ENCODE measurements at places on chromosomes 5 and 9.
A peak's percentile ranks its signal among the peaks of the same experiment; 100 is the strongest.

DNA sequence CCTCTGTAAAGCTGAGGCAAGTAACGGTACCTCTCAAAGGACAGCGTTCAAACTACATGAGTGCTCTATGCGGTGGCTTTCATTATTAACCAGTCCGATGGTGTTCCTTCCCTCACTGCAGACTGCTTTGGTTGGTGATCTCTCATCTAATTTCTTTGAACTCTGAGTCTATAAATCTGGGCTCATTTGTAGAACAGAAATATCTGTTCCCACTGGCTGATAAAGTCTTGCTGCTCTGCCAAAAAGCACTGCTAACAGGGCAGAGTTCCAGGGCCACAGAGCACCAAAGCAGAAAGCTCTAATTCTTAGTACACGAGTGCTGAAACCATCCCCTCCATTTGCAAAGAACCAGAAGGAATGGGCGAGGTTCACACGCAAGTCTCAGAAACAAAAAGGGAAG, 81.9 kb downstream of the MED27 start:
- peak; percentile 39 for DNase-seq

DNA sequence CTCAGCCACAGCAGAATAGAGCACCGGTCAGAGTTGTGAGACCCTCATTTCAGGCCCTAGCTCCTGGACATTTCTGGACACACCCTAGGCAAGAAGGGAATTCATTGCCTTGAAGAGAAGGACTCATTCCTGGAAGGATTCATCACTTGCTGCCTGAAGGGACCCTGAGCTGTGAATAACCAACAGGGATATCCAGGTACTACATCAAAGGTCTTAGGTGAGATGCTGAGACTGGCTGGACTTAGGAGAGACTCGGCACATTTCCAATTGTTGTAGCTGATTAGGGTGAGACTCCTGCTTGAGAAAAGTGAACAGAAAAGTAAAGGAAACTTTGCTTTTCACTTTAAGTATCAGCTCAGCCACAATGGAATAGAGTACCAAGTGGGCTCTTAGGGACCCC, 208.1 kb upstream of the CDKN2B start:
- no peak for DNase-seq

DNA sequence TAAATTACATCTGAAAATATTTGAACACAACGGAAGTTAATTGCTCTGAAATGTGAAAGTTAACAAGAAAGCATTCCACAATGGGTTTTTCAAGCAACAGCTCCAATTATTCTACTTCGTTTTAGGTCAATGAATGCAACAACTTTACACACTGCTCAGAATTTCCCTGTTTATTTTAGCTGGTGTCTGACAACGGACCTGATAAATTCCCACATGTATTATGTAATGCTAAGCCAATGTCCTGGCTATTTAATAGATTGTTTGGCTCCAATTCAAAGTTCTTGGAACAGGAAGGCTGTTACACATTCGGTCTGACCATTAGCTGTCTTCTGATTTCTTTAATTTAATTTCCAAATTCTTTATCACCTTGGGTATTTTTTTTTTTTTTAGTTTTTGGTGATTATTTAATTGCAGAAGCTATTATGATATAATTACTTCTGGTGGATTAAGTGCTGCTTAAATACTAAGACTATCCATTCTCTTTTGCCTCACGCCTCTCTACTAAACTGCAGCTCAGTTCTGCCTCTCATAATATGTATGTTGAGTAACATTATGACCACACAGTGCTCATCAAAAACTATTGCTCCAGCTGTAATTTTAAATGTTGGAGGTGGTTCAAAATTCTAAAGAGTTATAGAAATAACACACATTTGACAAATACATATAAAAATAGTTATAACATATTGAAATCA, 57.9 kb downstream of the MEF2C start:
- peak; percentile 74 for DNase-seq

GRCh38 chr5:130720355-130720754, 444.7 kb downstream of the HINT1 start:
- DNase-seq = peak; percentile 49

DNA sequence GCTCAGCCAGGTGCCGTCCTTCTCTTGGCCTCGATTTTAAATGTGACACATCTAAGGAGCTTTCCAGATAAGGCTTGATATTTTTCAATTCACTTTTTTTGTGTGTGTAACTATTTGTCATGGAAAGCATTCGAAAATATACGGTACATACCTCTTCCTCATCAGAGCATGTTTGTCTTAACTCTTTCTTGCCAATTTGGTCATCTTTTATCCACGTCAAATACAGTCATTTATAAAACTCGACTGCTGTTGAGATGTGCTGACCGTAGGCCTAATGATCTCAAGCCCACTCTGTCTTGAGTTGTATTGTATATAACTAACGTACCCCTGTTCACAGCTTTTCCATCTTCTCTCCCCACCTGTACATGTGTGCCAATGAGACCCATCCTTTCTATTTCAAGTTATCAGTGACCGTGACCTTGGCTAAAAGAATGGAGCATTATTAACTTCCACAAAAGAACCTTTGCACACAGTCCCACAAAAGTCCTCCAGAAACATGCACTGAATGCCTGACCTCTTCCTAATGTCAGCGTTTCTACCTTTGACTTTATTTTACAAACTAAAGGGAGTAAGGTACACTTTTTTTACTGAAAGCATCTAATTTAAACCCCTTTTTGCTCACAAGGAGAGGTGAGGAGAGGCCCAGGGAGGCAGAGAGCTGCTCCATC, 61.6 kb downstream of the IPPK start:
- DNase-seq = peak; percentile 23

- DNase-seq = no peak
Observed at GRCh38 chr9:72718503-72718902, 197.1 kb downstream of the TMC1 start.

GRCh38 chr9:134375430-134376385, 49.5 kb downstream of the RXRA start:
- DNase-seq = peak; percentile 63

- DNase-seq = peak; percentile 81
Observed at GRCh38 chr5:137660349-137660817, 75.5 kb downstream of the KLHL3 start.

GRCh38 chr5:50744776-50745175, 78.3 kb downstream of the PARP8 start:
- DNase-seq = peak; percentile 4

DNA sequence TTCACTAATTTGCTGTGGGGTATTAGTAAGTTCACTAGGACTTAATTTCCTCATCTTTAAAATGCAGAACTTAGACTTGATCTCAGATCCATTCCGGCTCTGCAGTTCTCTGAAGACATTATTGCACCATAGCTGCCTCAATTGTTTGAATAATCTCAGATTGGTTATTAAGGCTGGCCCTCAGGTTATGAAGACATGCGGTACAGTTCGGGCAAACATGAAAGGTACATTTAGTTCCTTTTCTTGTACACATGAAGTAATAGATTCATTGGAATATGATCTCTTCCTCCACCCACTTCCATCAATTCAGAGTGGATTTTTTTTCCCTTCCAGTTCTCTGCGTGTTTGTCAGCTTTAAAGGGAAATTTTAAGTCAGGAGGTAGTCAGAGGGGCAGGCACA, 28.0 kb downstream of the ATP6V0E1 start:
- peak; percentile 38 for DNase-seq

- peak; percentile 72 for DNase-seq
Observed at GRCh38 chr9:36559036-36559695, 13.5 kb upstream of the MELK start.

DNA sequence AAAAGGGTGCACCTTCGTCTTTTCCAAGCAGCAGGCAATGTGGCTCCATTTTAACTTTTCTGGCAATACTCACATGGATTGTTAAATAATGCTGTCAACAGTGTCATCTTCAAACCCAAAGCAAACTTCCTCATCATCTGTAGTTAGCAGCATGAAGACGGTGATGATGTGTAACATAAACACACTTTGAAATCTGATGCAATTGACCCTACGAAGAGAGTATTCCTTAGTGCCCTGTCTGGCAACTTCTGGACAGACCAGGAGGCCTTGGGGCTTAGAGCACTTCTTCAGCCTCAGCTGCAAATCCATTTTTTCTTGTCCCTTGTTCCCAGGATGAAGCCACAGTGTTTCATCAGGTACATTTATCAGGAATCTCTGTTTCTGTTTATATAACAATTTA, 149.1 kb downstream of the GHR start:
- DNase-seq = no peak

DNA sequence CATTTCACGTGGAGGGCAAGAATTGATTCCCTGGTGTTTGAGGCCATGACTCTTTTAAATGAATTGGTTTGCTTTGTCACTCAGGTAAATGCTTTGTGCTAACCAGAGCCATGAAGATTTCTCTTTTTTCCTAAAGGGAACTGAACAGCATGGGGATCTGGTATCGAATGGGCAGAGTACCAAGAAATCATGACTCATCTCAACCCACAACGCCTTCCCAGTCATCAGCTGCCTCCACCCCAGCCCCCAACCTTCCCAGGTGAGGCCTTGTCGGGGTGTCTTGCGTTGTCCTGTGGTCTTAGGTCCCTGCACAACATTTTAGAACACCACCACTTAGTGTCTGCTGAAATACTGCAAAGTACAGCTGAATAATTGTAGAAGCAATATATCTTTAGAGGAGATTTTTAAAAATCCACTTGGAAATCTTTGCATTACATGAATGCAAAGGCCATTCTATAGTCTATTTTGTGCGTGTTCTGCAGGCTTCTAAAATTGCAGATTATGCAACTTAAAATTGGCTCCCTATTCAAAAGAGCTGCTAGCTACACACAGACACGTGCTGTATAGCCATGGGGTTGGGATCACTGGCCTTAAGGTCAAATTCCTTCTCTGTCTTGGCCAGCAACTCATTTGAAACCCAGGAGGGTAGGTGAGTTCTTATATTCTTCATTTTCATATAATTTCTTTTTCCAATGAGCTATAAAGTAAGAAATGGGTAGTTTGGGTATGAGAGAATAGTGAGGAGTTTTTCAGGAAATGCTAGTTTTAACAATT, 69.0 kb downstream of the MVB12B start:
- peak; percentile 81 for DNase-seq

- no peak for DNase-seq
Observed at GRCh38 chr5:153096381-153096780, 394.1 kb upstream of the GRIA1 start.

- peak; percentile 64 for DNase-seq
Observed at GRCh38 chr5:14726066-14726838, 61.7 kb downstream of the OTULIN start.

DNA sequence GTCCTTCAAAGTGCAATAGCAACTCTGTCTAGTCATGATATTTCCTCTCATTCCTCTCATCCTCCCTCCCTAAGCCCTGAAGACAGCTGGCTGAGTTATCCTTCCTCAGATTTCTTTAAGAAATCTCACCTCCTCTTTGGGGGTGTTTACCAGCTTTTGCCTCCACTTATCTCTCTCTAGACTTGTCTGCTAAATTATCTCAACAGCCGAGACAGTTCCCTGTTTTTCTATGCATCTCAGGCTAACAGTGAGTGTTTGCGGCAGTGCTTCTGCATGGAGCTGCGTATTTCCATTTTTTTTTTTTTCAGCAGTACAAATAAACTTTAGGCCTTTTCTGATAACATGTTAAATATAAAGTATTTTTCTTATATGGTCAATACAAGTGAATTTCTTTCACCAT, 20.9 kb downstream of the KCTD16 start:
- DNase-seq = no peak

- DNase-seq = no peak
Observed at GRCh38 chr5:144313147-144313726, 142.6 kb downstream of the KCTD16 start.

GRCh38 chr5:86878250-86878649, 260.5 kb downstream of the COX7C start:
- peak; percentile 46 for DNase-seq

- no peak for DNase-seq
Observed at GRCh38 chr5:151718153-151718552, 31.4 kb upstream of the SPARC start.

DNA sequence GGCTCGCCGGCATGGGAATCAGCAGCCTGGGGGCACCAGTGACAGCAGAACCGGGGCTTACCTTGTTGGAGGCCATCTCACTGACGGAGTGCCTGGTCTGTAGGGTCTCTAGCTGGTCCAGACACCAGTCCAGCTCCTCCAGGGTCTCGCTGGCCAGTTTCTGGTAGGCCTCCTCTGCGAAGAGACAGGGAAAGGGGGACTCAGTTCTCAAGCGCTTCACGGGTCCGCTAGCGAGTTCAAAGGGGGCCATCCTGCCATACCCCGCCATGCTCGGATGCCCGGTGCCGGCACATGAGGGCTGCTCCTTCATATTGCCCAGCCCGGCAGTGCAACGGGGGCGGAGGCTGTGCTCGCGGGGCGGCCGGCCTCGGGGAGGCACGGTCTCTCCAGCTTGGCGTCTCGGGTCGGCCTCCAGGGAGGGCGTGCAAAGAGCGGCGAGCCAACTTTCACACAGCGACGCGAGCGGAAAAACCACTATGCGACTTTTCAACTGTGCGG, 456.0 kb downstream of the RAB3C start:
- no peak for DNase-seq

- no peak for DNase-seq
Observed at GRCh38 chr5:79746642-79747569, 57.3 kb downstream of the CMYA5 start.

- DNase-seq = no peak
Observed at GRCh38 chr9:131117762-131118145, 7.6 kb upstream of the NUP214 start.

DNA sequence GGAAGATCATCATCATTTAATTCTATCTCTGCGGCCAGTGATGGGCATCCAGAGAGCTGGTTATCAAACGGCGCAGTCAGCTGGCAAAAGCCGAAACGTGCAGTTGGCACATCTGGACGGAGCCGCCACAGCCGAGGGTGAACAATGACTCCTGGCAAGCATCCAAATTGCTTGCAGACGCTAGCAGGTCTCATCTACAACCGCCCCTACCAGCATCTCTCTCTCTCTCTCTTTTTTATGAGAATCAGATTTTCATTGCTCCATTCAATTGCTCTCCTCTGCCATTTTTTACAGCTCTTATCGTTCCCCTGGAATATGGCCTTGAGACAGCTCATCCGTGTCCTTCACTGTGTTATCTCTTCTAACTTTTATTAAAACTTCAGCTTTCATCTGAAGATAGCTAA, 165.2 kb downstream of the MAPKAP1 start:
- DNase-seq = no peak

- no peak for DNase-seq
Observed at GRCh38 chr5:151617841-151618710, 26.9 kb upstream of the FAT2 start.

DNA sequence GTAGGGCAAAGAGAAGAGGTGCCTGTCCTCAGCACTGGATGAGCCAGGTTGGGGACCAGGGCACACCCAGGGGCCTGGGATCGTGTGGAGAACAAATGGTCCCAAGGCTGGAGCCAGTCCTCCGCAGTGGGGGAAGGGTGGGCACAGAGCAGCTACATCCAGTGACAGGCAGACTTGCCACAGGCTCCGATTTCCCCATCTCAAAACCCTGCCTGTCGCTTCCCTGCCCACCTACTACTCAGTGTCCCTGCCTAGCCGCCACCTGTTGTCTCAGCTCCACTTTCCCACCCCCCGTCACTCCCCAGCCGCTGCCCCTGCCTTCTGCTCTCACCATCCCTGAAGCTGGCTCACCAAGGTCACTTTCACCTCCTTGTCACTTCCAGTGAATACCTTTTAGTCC, 13.9 kb upstream of the ENHO start:
- no peak for DNase-seq

- peak; percentile 42 for DNase-seq
Observed at GRCh38 chr5:170479484-170479883, 24.3 kb upstream of the KCNIP1 start.

- DNase-seq = no peak
Observed at GRCh38 chr9:27679338-27679737, 106.1 kb upstream of the C9orf72 start.

- no peak for DNase-seq
Observed at GRCh38 chr5:141949511-141949910, 8.5 kb downstream of the PCDH12 start.

All from iris pigment epithelial cell (primary cell).